Activated naive CD8-positive, alpha-beta T cell treated with anti-CD3 and anti-CD28 coated beads, Interleukin-2, amount 50 U/mL, for 24 hours (primary cell): ENCODE measurements at places on chromosomes 6 and 20.
A peak's percentile ranks its signal among the peaks of the same experiment; 100 is the strongest.

GRCh38 chr6:56528412-56528841, 114.3 kb downstream of the DST start:
- DNase-seq = no peak

GRCh38 chr20:37749620-37750403, 56.0 kb downstream of the CTNNBL1 start:
- DNase-seq = no peak

GRCh38 chr6:15284743-15285142, 38.9 kb downstream of the JARID2 start:
- no peak for DNase-seq

GRCh38 chr20:53826597-53827291, 233.1 kb upstream of the ZNF217 start:
- DNase-seq = no peak

- no peak for DNase-seq
Measured at GRCh38 chr6:125749865-125750691, 646 bp downstream of the HEY2 start.

- no peak for DNase-seq
Measured at GRCh38 chr6:146423452-146423851, 120.2 kb upstream of the RAB32 start.

DNA sequence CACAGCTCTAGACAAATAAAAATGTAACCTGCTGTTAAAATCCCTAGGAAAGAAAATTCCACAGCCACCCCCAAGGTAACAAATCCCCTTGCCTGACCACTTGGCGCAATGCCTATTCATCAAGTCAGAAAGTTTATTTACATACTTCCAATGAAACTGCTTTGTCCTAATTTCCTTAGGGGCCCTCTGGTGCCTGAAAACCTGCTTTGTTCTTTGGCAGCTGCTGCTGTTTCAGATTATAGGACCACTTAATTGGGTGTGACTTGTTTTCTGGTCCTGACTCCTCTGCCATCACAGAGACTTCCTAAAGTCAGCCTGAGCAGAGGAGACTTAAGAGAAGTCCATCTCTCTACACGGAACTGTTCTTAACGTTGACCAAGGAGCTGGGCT, 323.6 kb downstream of the UBE3D start:
- DNase-seq = no peak

GRCh38 chr6:226516-227073, 65.7 kb upstream of the DUSP22 start:
- DNase-seq = no peak

DNA sequence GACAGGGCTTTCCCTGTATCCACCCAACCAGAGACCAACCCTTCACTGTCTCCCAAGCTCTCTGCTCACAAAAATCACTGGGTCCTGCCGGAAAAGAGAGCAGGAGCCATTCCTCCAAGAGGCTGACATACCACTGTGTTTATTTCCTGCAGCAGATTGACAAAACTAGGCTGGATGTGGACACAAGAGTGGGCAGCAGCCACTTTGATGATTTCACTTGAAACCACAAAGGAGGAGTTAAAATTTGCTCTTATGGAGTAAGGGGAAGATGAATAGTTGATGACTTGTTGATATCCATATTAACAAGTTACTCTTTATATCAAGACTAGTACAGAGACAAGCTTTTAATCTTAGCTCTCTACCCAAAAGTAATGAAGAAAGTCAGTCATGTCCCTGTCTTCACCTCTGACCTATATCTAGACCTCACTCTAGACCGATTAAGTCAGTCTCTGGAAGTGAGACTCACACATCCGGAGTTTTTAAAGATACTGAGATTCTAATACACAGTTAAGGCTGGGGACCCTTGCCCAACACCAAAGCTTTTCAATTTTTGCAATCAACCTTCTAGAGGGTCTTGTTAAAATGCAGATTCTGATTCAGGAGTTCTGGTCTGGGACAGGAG, 73.8 kb downstream of the SCML4 start:
- DNase-seq = no peak

DNA sequence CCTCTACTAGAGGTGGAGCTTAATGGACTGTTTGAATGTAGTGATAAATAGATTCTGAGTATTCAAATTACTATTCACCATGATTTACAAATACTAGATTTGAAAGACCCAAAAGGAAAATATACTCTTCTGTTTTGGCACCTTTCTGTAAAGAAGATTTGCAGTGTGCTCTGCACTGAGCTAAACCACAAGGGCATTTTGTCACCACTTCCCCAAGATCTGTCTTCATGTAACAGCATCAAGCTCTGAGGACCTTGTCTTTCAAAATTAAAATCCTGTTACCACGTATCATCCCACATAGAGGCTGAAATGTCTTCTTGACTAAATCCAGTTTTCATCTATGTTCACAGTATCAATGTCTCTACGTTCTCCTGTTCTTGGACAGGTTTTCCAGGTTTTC, 3.3 kb upstream of the PGK2 start:
- no peak for DNase-seq

DNA sequence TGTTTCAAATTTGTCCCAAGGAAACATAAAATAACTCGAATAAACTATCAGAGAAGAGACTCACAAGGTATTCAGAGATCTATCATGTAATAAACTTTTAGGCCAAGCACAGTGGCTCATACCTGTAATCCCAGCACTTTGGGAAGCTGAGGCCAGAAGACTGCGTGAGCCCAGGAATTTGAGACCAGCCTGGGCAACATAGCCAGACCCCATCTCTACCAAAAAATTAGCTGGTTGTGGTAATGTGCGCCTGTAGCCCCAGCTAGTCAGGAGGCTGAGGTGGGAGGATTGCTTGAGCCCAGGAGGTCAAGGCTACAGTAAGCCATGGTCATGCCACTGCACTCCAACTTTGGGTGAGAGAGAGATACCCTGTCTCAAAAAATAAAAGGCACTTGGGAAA, 79.2 kb upstream of the GCM1 start:
- DNase-seq = no peak

- no peak for DNase-seq
Measured at GRCh38 chr6:37826188-37826587, 6.7 kb downstream of the ZFAND3 start.

GRCh38 chr6:157527471-157527907, 146.5 kb downstream of the ZDHHC14 start:
- DNase-seq = no peak

GRCh38 chr20:3313683-3314065, 74.7 kb upstream of the SLC4A11 start:
- no peak for DNase-seq

DNA sequence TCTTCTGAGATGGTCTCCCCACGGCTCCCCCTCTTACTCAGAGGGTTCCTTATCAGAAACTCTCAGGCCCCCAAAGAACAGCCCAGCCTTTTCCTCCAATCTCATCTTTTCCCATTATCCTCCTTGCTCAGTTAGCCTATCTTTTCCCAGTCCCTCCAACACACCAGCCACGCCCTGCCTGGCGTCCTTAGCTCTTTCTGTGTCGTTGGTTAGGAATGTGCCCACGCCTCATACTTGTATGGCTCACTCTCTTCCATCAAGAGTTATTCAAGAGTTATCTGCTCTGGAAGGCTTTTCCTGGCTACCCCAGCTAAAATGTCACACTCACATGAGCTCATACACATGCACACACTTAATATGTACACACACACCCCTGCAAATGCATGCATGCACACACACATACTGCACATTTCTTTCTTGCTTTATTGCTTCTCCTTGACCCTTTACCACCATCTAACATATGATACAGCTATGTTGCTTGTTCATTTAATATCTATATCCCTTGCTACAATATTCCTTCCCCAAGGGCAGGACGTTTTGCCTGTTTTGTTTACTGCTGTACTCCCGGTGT, 37.6 kb downstream of the SLC2A10 start:
- no peak for DNase-seq

DNA sequence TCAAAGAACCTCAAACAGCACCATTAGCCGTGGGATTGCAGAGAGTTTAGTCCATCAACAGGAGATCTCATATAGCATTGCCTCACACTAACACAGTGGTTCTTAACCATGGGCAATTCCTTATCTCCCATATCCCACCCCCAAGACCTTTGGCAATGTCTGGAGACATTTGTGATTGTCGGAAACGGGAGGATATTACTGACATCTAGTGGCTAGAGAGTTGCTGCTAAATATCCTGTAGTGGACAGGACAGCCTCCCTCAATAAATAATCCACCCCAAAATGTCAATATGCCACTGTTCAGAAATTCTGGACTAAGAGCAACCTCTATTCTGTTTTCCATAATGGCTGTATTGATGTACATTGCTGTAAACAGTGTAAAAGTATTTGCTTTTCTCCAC, 210.1 kb upstream of the CCN2 start:
- DNase-seq = no peak

GRCh38 chr20:49323622-49324238, 45.9 kb upstream of the ZNFX1 start:
- peak; percentile 25 for DNase-seq

DNA sequence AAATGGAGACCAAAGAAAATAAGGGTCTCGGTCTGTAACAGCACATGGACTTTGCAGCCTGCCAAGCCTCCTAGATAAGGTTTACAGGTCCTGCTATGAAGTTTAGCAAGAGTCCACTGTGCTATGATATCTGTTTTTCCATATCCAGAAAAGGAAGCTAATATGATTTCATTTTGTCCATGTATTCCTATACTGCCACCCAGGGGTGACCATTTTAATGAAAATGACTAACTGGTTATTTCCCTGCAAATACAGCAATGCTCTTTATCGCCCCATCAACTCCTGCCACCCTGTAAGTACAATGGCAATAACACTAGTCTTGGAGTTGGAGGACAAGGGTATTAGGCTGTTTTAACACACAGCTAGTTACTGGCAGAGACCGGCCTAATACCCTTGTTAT, 115.2 kb upstream of the GLP1R start:
- no peak for DNase-seq

DNA sequence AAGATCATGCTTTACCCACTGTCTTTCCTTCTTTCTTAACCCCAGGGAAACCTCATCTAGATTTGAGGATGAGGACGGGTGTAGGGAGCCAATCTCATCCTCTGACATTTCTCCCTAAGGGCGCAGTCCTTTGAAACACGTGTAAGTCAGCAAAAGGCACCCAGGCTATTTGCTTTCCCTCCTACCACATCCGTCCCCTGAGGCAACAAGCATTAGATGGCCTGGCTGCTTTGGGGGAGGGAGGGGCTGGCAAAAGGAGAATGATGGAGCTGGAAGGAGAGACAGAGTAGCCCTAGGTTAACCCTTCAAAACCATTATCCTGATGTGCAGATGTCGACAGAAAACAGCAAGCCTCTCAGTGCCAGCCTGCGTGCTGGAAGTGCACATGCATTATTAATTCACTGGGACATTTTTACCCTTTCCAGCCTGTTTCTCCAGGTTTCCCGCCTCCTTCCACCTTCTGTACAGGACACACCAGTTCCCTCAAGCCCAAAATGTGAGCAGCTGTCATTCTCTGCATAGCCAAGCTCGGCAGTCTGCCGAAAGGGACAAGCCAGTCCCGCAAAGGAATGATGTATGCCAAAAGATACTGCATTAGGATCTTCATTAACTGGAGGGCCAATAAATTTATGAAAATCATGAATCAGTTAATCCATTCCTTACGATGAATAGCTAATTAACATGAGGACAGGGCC, 547.2 kb downstream of the CD83 start:
- DNase-seq = no peak

GRCh38 chr6:19925533-19925932, 88.4 kb downstream of the ID4 start:
- no peak for DNase-seq

GRCh38 chr20:14355791-14356190, 18.4 kb upstream of the FLRT3 start:
- DNase-seq = no peak

- DNase-seq = peak; percentile 67
Measured at GRCh38 chr6:33692760-33693158, 18.7 kb downstream of the UQCC2 start.

GRCh38 chr6:143003676-143004075, 57.0 kb upstream of the AIG1 start:
- no peak for DNase-seq

GRCh38 chr6:24583463-24584381, 62.3 kb downstream of the KIAA0319 start:
- DNase-seq = peak; percentile 80

- no peak for DNase-seq
Measured at GRCh38 chr6:9702914-9703313, 712.0 kb downstream of the TFAP2A start.

- DNase-seq = no peak
Measured at GRCh38 chr20:15642676-15643075, 930.6 kb downstream of the KIF16B start.

DNA sequence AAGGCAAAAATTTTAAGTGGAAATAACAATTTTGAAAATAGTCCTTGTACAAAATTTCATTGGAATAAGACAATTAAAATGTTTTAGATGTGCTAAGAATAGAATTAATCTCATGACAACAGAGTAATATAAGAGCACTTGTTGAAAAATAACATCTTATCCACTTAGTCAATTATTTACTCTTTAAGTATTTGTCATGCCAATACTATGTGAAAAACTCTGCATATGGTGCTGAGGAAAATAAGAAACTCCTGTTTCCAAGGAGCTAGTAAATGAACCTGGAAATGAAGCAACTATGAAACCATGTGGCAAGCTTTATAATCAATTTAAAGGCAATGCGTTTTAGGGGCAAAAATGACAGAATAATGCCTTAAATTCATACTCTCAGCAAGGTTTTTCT, 42.7 kb upstream of the HCRTR2 start:
- no peak for DNase-seq

- no peak for DNase-seq
Measured at GRCh38 chr6:137734005-137734874, 132.8 kb upstream of the TNFAIP3 start.

GRCh38 chr6:97026298-97026697, 101.8 kb downstream of the KLHL32 start:
- no peak for DNase-seq

DNA sequence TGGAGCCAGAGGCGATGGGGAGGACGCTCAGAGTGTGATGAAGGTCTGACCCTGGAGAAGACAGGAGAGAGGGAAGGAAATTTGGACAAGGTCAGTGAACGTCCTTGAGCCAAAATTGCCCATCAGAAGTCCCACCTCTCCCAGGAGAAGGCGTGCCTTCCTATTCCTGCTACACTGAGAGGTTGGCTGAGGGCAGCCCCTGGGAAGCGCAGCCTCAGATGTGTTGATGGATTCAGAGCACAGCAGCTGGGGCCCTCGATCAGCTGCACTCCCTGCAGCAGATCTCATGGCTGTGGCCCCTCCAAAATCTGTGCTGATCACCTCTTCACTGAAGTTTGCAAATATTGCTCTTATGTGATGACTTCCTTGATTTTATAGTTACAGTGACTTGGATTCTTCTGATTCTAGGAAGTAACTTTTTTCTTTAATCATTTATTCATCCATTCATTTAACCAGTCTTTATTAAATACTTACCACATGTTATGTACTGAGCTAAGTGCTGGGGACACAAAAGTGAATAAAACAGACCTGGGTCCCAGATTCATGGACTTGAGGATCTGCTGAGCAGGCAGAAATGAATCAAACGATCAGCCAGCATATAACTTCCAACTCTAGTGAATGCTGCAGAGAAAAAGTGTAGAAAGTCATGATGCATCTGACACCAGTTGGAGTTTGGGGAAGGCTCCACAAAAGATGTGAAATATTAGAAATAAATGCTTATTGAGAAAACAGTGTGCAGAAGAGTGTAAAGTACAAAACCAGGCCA, 69.6 kb upstream of the ARMC2 start:
- DNase-seq = no peak

GRCh38 chr6:48713612-48714011, 602.6 kb upstream of the PTCHD4 start:
- no peak for DNase-seq

- no peak for DNase-seq
Measured at GRCh38 chr6:100229512-100229911, 235.2 kb downstream of the SIM1 start.

- DNase-seq = no peak
Measured at GRCh38 chr20:18724077-18724476, 89.5 kb upstream of the SCP2D1 start.

GRCh38 chr6:2560917-2561698, 189.6 kb downstream of the MYLK4 start:
- DNase-seq = no peak
